ENCODE measurements at places on chromosomes 12 and 14.

- DNase-seq: no peak
Observed at GRCh38 chr12:113432986-113433385, 10.8 kb downstream of the SDSL start.

DNA sequence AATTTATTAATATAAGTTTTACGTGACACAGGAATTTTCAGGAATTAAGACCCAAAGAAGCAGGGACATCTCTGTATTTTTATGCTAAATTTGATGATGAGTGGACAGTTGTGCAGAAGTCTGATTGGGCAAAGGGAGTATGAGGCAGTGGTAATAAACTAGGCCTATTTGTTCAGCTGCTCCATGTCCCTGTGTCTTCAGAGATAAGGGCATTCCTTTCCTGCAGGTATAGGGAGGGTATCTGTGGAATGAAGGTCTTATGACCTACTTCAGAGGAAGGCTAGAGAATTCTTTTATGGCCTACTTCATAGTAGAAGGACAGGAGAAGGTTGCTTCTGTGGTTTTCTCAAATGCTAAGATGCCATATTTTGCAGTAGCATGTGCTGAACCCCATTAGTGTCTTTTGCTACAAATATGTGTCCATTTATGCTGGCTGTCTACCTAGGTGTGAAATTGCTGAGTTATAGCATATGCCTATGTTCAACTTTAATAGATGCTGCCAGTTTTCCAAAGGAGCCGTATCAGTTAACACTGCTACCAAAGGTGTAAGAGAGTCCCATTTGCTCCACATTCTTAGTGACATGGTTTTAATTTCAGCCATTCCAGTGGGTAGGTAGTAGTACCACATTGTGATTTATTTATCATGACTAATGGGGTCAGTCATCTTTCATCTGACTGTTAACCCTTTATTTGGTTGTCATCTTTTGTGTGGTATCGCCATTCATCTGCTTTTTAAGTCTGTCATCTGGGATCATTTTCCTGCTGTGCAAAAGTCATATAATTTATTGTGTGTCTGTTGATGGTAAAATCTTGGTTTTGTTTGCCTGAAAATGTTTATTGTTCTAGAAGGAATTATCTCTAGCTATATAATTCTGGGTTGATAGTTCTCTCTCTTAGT lies 410.7 kb upstream of the RGS6 start:
- no peak for DNase-seq

- DNase-seq: no peak
Observed at GRCh38 chr14:73753887-73754795, 40.0 kb upstream of the PNMA1 start.

DNA sequence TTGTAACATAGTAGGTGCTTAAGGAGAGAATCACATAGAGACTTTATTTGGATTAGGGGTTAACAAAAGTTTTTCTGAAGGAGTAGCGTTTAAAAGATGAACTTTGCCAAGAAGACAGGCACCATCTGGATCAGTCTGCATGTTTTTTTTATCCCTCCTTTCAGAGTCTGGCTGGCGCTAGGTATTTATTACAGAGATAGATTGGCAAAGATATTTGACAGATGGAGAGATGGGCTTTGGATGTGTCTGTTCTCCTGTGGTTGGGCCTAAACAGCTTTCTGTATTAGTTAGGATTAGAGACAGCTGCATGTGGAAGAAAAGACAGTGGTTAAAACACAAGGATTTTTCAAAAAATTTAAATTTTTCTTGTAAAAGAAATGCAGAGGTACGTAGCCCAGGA lies 133.9 kb downstream of the C12orf75 start:
- no peak for DNase-seq

DNA sequence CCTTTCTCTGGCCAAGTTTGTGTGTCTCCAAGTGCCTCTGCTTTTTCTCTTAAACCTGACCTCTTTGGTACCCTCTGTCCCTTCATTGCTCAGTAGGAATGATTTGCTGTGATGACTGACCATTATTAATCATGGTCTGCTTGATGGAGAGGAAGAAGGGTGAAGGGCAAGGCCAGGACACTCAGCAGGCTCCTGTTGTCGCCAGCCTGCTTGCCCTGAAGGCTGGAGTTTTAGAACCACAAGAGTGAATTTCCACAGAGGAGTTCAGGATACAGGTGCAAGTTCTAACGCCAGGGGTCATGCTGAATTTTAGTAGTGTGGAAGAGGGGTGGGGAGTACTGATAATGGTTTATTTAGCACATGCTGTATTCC lies 2.8 kb upstream of the ITGA5 start:
- no peak for DNase-seq

DNA sequence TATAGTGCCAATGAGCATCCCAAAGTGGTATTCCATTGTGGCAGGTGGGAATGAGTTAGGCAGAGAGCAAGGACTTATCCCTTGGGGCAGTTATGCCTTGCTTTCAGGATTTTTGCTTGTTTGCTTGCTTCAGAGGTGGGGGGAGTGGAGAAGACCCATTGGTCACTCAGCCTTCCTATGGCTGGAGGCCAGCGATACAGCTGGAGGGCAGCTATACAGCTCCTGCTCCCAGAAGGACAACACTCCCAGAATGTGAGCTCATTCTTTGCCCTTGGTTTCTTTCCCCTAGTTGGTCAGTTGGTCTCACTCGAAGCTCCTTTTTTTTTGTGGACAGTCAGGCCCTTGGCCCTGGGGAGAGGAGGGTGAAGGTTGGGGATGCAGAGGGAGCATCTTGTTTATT lies 14.5 kb downstream of the KRT83 start:
- DNase-seq: no peak

All from CD8-positive, alpha-beta memory T cell (primary cell).